ENCODE measurements at places on chromosomes 16 and 17.

DNA sequence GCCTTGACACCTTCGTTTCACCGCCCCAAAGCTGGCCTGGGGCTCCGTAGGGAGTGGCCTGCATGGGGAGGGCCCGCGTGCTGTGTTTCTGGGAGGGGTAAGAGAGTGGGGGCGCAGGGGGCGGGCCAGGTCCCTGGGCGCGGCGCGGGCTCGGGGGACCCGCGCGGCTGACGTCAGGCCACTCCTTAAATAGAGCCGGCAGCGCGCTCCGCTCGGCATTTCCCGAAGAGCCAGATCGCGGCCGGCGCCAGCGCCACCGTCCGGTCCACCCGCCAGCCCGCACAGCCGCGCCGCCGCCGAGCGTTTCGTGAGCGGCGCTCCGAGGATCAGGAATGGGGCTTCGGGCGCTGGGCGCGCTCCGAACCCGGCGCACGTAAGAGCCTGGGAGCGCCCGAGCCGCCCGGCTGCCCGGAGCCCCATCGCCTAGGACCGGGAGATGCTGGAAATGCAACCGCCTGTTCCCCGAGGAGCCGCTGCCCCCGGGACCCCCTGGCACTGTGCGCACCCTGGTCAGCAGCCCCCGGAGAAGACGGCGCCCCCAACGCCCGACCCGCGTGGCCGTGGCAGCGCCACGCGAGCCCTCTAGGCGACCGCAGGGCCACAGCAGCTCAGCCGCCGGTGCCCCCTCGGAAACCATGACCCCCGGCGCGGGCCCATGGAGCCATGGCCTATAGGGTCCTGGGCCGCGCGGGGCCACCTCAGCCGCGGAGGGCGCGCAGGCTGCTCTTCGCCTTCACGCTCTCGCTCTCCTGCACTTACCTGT lies at the start of gene HS3ST2:
HS3ST2 (plus strand) TSS at position 215 of the 763 bp plus-strand sequence; CDS start at position 664, 449 bp downstream.
- peak; percentile 80 for ATAC-seq

GRCh38 chr17:28996554-28997096 lies 9.2 kb downstream of the SEZ6 start:
- ATAC-seq: peak; percentile 15

DNA sequence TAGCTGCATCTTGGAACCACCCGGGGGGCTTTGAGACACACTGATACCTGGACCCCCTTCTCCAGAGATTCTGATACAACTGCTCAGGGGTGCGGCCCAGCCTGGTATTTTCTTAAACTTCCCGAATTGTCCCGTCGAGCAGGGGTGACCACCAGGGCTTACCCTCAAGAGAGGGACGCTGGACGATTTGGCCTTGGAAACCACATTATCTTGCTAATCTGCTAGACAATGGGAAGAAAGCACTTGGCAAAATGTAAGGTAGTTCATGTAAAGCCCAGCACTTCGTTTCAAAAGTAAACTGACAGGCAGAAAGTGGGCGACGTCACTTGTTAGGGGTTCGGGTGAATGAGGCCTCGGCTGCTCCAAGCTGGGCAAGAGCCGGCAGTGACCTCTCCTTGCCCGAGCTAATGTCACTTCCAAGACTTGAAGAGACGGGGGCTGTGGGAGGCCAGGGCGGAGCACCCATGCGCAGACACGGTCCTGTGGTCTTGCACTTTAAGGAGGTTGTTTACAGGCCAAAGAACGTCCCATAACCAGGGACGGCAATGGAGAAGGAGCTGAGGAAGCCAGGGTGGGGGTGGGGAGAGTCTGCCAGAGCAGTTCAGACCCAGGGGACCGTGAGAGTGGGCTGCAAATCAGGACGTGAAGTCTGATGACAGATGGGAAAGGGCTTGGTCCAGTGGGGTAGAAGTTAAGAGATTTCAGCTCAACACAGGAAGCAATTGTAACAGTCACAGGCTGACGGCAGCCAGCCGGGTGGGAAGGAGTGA lies 152.7 kb upstream of the GSE1 start:
- ATAC-seq: peak; percentile 8

GRCh38 chr17:75061618-75062017 lies 14.6 kb downstream of the KCTD2 start:
- no peak for ATAC-seq

- no peak for ATAC-seq
Measured at GRCh38 chr17:40517286-40517662, 15.9 kb upstream of the TNS4 start.

GRCh38 chr16:47924950-47925349 lies 230.8 kb downstream of the ABCC12 start:
- ATAC-seq: no peak

GRCh38 chr16:49661465-49662187 lies 194.3 kb downstream of the ZNF423 start:
- no peak for ATAC-seq

GRCh38 chr17:65455154-65455971 lies 106.1 kb downstream of the AXIN2 start:
- ATAC-seq: no peak

GRCh38 chr16:15835136-15835878 lies 21.5 kb downstream of the MYH11 start:
- ATAC-seq: no peak

DNA sequence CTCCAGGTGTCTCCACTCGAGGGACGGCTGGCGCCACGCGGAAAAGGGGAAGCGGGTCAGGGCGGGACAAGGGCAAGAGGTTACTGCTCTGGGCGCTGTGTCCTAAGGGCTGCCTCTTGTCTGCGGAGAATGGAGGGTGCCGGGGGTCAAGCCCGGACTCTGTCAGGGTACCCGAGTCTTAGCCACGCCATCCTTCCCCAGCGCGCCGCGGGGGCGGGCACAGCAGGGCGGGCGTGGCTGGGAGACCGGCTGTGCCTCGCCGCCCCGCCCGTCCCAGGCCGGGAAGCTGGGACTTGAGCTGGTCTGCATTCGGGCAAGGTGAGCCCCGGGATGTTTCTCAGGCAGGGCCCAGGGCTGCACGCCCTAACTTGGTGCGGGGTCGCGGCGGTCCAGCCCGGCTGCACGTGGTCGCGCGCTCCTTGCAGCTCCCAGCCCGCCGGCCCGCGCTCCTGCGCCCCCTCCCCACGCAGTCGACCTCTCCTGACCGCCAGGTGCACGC lies 6.2 kb upstream of the ACTG1 start:
- ATAC-seq: peak; percentile 0

DNA sequence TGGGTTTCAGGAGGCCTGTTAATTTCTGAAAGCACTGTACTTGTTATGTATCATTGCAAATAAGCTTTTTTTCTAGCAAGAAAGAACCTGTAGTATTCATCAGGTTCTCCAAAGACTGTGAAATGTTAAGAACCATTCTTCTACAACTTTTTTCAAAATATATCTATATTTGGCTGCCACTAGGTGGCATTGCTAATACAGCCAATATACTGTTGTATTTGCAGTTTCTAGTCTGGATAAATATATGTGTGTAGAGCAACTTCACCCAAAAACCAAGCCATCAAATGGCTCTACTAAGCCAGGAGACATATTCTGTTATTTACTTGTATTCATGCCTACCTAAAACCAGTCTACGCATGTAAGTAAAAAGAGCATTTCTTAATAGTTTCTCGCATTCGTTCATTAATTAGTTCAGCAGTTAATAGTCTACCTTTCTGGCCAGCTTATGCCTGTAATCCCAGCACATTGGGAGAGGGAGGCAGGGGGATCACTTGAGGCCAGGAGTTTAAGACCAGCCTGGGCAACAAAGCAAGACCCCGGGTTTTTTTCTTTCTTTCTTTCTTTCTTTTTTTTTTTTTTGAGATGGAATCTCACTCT lies 39.5 kb downstream of the VMP1 start:
- ATAC-seq: no peak

DNA sequence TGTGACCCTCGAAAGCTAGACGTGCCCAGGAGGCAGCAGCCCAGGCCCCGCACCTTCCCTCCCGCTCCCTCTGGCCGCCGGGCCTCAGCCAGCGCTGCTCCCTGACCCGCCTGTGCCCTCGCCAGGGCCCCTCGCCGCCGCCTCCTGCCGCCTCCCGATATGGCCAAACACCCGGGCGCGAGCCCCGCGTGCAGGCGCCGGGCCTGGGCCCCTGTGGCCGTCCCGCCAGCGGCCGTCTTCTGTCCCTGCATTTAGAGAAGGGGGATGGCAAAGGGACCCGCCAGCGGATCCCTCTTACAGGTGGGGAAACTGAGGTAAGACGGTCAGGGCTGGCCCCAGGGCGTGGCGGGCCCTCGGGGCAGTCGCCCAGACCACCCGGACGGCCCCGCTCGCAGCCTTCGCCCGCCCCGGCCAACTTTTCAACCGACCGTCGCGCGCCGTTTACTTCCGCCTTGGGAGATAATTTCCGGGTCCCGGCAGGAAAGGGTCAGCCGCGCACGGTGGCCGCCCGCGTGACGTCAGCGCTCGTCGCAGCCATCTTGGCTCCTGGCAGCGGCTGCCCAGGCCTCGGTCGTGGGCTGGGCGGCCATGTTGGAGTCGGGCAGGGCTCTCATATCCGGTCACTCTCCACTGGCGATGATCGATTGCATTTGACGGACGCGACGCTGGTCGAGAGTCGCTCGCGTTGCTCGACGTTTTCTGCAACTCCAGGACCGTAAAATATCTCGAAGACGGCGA lies 7.0 kb upstream of the GNG13 start:
- peak; percentile 95 for ATAC-seq

DNA sequence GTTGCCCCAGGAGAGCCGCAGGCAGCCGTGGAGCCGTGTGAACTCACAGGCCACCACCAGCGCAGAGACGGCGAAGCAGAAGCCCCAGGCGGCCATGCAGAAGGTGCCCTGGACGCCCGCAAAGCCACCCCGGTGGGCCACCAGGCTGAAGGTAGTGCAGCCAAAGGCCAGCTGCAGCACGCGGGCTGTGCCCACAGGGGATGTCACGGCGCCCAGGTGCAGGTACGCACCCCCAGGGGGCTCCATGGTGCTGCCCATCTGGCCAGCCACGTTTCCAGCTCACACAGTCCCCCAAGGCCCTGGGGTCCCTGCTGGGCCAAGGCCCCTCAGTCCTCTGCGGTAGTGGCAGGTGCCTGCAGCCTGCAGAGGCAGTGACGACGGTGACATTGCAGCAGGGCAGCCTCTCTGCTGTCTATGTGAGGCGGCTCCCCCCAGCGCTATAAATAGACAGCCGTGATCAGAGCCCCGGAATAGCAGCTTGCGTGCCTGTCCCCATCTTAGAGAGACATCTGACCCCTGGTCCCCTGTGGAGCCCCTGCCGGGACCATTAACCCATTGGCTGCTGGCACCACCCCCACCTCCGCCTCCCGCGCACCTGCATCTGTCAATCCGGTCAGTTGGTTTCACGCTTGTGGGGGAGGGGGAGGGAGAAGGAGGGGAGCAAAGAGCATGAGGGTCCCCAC lies 4.5 kb upstream of the PYCR1 start:
- no peak for ATAC-seq

DNA sequence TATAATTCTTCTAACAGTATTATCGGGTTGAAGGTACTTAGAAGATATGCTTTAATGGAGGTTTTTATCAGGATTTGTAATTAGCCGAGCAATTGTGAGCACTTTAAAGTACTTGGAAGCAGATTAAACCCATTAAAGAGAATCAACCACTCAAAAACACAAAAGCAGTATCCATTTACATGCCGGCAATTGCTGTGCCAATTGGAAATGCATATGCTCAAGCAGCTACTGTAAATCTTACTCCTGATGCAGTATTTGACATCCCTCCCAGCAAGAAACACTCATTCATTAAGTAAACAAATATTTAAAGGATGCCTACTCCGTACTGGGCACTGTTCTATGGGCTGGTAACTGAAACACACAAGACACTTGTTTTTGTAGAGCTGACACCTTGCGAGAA lies 11.4 kb upstream of the CCL1 start:
- ATAC-seq: no peak

DNA sequence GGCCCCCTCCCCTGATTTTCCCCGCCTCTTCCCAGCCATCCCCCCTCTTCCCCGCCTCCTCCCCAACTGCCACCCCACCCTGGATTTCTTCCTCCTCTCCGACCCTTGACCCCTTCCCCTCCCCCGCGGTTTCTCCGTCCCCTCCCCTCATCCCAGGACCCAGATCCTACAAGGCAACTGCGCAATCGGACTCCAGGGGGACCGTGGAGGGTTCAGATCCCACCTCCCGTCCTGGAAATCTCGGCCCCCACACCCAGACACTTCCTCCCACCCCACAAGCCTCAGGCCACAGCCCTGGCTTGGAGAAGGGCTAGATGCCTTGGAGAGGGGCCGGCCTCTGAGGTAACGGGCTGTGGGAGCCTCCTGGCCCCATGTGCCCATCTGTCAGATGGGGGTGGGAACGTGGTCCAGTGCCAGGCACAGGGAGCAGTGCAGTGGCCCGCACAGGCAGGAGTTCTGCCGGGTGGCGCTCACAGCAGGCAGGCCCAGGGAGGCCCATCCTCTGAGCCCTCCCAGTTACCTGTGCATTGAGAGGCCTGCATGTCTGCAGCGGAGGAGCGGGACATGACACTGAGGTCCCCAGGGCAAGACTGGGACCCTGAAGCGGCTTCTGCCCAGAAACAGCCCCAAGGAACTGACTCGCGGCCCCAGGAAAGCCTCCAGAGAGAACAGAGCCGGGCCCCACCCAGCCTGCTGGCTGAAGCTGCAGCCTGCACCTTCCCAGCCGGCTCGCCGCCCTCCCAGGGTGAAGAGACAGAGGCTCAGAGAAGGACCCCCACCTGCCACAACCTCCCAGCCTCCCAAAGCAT lies 16.7 kb downstream of the ZNF423 start:
- peak; percentile 2 for ATAC-seq

GRCh38 chr16:13997933-13998332 lies 73.2 kb upstream of the MRTFB start:
- no peak for ATAC-seq

DNA sequence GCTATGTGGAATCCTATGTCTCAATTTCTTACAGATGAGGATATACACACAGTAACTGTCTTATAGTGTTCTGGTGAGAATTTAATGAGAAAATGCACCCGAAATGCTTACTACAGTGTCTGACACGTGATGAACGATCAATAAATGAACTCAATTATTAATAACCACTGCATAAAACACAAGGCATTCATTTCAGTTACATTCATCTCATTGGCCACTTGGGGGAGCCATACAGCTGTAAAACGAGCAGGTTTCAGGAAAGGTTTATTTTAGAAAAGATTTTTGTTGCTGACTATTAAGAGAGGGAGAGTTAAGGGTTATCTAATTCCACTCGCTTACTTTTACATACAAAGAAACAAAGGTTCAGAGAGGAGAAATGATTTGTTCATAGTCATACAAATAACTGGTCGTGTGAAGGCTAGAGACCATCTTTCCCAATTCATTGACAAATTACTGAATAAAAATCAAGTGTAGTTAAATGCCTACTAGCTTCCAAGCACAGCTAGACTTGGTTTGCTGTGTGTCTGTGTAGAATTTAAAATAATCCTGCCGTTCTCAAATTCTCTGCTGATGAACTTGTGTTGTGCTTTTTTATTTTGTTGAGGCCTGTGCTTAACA lies 160.1 kb downstream of the MAP2K4 start:
- peak; percentile 38 for ATAC-seq

DNA sequence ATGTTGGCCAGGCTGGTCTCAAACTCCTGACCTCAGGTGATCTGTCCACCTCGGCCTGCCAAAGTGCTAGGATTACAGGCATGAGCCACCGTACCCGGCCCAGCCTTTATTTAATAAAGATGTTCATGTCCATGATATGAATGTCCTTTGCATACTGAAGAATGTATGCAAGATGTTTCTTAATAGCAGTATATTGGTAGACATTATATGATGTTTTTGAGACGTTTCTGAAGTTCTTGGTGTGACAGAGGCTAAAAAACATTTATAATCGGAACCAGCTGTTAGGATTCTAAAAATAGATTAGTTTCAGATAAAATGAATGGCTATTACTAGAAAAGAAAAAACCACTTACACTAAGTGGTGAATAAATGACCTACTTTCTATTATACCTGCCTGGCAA lies 11.8 kb downstream of the PDZD9 start:
- peak; percentile 52 for ATAC-seq
